ENCODE measurements at places on chromosomes 5 and 9.

DNA sequence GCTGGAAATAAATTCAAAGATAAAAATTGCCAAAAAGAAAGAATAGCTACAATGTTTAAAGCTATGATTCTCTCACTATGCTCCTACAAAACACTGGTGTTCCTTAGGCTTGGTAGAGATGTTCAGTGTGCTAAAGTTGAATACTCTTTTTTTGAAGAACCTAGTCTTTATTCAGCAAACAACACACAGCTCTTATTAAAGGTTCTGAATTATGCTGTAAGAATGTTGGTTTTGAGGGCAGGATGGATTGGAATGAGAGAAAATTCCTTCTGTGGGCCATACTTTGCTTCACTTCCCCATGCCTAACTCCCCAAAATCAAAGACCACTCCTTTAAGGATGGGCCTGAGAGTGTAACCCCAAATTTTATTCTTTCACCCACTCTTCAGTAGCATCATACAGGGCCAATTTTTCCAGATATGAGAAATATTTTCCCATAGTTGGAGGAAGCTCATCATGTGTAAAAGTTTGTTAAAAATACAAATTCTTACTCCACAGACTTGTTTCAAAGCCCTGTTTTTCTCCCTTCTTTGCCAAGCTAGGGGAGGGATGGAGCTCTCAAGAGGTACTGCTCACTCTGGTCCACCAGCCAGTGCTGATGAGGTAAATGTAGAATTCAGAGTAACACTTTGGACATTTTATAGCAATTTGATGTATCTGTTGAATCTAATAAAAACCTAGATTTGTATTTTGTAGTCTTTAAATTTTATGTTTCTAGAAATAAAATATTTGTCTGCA, 99.3 kb downstream of the GDNF start:
- DNase-seq = no peak

DNA sequence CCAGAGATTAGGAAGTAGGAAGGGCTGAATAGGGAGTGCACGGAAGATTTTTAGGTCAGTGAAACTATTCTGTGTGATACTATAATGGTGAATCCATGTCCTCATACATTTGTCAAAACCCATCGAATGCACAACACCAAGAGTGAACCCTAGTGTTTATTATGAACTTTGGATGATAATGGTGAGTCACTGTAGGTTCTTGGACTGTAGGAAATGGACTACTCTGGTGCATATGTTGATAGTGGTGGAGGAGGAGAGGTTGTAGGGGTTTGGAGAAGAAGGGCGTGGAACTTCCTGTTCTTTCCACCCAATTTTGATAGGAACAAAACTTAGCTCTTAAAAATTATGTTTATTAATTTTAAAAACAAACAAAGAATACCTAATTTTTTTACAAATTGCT, 14.3 kb downstream of the CTSL start:
- DNase-seq = no peak

GRCh38 chr9:117249799-117250198, 165.1 kb downstream of the ASTN2 start:
- no peak for DNase-seq

DNA sequence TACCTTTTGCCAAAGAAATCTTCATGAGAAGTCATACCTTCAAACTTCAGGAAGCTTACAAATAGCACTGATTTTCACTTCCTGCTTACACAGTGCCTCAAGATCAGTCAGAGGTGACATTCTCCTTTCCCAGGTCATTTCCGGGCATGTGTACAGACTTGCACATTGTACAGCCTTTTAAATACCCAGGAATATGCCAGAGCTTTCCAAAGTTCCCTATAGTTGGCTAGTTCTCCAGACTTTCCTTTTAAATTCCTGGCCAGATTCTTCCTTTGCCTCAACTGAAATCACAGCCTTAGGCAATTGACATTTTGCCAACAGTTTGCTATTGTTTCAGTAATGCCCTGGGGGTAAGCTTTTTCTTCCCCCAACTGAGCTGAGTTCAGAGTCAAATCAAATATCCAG, 47.2 kb downstream of the RFX3 start:
- no peak for DNase-seq

GRCh38 chr5:932628-933250, 40.1 kb downstream of the TRIP13 start:
- DNase-seq = no peak

DNA sequence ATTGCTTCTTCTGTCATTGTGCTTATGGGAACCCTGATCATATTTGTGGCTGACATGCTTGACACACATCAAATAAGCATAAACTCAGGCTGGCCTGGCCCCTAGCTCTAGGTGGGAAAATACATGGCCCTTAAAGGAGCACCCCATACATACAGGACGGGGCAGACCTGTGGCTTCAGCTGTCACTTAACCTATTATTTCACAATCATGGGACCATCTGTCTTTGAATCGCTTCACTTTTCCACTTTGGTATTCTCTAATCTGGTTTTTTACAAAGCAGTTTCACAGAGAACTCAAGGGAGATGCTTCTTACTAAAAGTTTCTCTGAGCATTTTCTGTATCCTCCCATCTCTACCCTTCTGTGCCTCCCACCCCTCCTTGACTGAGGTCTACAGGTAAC, 34.6 kb upstream of the LRRTM2 start:
- DNase-seq = no peak

GRCh38 chr5:31638345-31638744, 586 bp upstream of the PDZD2 start:
- no peak for DNase-seq

DNA sequence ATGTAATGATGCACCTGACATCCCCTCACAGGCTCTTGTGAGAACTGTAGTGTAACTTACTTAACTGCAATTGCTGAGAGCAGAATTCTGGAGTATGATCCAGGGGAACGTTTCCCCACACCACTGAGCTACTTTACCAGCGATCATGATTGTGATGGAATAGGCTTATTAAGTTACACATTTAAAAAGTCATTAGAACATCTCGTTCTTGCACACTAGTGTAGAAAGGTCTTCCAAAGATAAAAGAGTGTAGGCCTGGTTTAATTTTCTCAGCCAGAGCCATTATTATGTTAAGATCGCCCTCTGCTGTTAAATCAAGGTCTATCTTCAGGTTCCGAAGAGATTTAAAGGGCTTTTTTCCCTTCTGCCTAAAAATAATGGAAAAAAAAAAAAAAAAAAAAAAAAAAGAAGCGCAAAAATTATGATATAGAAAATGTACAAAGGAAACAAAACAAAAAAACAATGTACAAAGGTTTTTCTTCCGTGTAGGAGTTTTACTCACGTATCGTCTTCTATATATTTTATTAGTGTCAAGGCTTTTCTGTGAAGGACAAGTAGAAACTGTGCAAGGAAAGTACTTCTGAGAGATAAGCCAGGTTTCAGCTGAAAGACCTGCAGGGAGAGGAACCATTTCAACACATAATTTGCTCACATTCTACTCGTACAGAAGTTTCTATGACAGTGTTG, 18.6 kb upstream of the MOB3B start:
- DNase-seq = no peak

DNA sequence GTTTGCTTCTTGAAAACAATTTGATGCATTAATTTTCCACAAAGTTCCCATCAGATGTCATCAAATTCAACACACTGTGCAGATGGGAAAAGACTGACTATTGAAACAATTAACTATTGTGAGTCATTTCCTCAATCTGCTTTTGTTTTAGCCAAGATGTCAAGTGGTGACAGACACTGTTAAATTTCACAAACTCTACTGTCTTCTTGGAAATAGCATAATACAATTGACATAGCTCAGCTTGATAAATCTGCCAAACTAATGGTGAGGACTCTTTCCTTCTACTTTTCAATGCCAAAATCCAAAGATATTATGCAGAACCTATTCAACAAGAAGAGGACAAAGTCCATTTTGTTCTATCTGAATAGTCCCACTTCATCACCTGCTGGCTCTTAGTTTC, 242.3 kb downstream of the CAAP1 start:
- no peak for DNase-seq

GRCh38 chr5:117207088-117207668, 632.6 kb upstream of the SEMA6A start:
- DNase-seq = no peak

GRCh38 chr5:42943931-42944631, 96.0 kb downstream of the ANXA2R start:
- no peak for DNase-seq

- DNase-seq = no peak
Observed at GRCh38 chr5:177087398-177088005, 787 bp downstream of the FGFR4 start.

DNA sequence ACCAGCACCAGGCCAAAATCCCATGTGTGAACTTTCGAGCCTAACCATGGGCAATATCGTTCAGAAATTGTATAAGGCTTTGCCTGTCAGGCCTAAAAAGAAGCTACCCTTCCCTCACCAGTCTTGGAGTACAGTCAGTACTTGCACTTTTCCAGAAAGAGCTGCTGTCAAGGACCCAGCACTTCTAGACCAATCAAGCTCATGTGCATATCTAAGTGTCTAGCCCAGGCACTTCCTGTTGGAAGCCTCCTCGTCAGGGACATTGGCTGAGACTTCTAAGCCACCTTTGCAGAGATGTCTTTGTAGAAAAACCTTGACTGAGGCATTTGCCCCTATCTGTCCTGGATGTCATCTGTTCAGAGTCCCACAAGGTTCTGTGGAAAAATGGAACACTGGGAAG, 1930.5 kb downstream of the EFNA5 start:
- DNase-seq = no peak

- DNase-seq = no peak
Observed at GRCh38 chr5:172862165-172862801, 28.2 kb downstream of the ERGIC1 start.

GRCh38 chr5:122073018-122073417, 5.0 kb downstream of the LOX start:
- DNase-seq = no peak

GRCh38 chr9:109269839-109270238, 51.0 kb downstream of the EPB41L4B start:
- DNase-seq = no peak

GRCh38 chr9:5025416-5025815, 40.3 kb downstream of the JAK2 start:
- no peak for DNase-seq

GRCh38 chr9:129408535-129409215, 212.2 kb downstream of the C9orf50 start:
- no peak for DNase-seq

DNA sequence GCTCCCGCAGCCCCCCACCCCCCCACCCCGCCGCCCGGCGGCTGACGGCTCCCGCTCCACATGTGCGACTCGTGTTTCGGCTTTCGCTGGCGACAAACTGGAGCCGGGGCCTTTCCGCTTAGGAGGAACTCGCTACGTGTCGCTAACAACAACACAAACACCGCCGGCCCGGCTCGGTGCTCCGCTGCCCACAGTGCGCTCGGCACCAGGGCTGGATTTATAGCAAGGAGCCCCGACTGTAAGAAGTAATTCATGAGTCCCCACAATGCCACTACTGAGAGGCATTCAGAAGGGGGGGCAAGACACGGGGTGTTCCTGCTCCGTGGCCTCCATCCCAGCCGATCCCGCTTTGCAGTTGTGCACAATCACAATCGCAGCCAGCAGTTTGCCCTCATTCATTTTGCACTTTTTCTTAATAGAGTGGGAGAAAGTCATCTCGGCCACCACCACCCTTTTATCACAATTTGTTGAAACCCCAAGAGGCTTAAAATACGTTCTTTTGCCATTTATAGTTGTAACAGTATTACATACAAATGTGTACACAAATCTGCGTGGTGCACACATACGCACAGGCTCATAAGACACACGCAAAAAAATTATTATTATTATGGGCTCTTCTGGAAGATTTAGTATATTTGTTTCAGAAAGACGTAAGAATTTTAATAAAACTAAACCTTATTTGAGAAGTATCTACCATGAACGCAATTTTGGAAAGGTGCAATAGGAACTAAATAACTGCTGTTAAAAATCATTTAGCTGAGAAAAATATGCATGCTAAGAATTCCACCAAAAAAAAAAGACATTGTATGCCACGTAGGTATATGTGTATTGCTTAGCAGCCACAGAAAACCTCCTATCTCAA, 48.1 kb downstream of the EBF1 start:
- no peak for DNase-seq

DNA sequence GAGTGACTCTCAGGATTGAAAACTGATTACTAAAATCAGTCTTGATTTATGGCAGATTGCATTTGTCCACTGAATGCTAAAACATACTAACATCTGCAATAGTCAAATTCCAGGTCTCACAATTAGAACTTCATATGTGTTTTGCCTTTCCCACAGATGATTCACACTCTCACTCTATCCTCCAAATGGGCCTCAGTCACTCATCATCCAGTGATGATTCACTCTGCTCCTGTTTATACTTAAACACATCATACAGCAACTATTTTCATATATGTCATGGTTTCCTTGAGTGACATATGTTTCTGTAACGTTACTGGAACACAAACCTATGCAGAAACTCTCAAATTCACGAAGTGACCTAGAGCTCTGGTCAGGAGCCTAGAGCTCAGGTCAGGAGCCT, 512.9 kb downstream of the HINT1 start:
- no peak for DNase-seq

DNA sequence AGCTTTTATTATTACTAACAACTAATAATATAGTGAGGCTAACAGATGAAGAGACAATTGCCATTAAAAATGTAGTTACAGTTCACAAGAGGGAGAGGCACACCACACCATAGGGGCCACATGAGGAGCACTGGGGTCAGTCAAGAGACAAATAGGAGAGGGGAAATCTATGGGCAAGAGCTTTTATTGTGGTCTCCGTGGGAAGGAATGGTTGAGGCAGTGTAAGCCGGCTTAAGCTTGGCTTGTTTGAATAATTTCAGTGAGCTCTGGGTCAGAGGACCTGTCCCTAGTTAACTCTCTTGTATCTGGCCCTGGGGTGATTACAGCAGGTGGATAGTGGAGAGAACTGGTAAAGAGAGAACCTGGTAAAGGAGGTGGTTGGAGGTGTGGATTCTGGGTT, 35.3 kb downstream of the OGN start:
- no peak for DNase-seq

- DNase-seq = peak; percentile 12
Observed at GRCh38 chr9:27528076-27528885, 1.3 kb downstream of the MOB3B start.

GRCh38 chr9:35920051-35920620, 10.8 kb downstream of the SPAAR start:
- DNase-seq = no peak

GRCh38 chr5:132901036-132901435, 27.6 kb downstream of the LEAP2 start:
- DNase-seq = no peak

- no peak for DNase-seq
Observed at GRCh38 chr5:140800816-140801493, at the start of gene PCDHA3. Gene PCDHA3, plus strand, starts transcription at chr5:140801057.

- no peak for DNase-seq
Observed at GRCh38 chr5:78547731-78548615, 100.6 kb downstream of the LHFPL2 start.

DNA sequence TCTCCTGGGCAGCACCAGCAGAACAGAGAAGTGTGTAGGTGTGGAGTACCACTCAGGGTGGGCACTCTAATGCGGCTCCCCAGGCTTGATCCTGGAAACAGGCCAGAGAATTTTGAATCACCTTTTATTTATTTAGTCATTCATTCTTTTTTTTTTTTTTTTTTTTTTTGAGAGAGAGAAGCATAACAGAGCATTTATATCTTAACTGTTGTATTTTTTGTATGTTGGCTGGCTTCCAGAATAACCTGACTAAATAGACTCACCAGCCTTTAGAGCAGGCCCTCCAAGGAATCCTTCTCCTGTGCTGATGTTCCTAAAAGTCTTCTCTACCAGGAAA, 153.4 kb downstream of the PIK3R1 start:
- no peak for DNase-seq

- no peak for DNase-seq
Observed at GRCh38 chr5:34957857-34958690, 28.7 kb downstream of the DNAJC21 start.

All from stimulated activated CD8-positive, alpha-beta memory T cell treated with anti-CD3 and anti-CD28 coated beads, Interleukin-4, amount 100 ng/mL, for 4 hours (primary cell).